A549 (cell line): ENCODE measurements at places on chromosomes 11 and 22. TPM values are rescaled to one million over a fixed set of nuclear protein-coding genes. Genes with fewer than 3 reads are reported as not detected.

DNAJB7 gene
- not detected in 3 replicates for polyA plus RNA-seq

H19 gene
- 16.6 to 22.5 TPM (median 19.2 TPM) in 3 replicates for polyA plus RNA-seq

MOGAT2 gene
- not detected in 3 replicates for polyA plus RNA-seq

USP2 gene
- 0.48 to 0.83 TPM (median 0.73 TPM) in 3 replicates for polyA plus RNA-seq

MUC2 gene
- 0.03 TPM in 3 replicates for polyA plus RNA-seq

MIOX gene
- not detected in 3 replicates for polyA plus RNA-seq

PARVA gene
- polyA plus RNA-seq = 26.1 to 29.2 TPM (median 26.9 TPM) in 3 replicates
